Activated naive CD4-positive, alpha-beta T cell treated with anti-CD3 and anti-CD28 coated beads, Interleukin-2, amount 50 U/mL, for 16 hours (primary cell): ENCODE measurements at places on chromosomes 13 and 19.

- no peak for DNase-seq
These were observed 43.4 kb upstream of the URAD start for GRCh38 chr13:28031896-28032288.

GRCh38 chr13:79799059-79799867, 318.3 kb downstream of the NDFIP2 start:
- DNase-seq = no peak

GRCh38 chr19:47735131-47735530, 10.2 kb upstream of the NOP53 start:
- DNase-seq = no peak

DNA sequence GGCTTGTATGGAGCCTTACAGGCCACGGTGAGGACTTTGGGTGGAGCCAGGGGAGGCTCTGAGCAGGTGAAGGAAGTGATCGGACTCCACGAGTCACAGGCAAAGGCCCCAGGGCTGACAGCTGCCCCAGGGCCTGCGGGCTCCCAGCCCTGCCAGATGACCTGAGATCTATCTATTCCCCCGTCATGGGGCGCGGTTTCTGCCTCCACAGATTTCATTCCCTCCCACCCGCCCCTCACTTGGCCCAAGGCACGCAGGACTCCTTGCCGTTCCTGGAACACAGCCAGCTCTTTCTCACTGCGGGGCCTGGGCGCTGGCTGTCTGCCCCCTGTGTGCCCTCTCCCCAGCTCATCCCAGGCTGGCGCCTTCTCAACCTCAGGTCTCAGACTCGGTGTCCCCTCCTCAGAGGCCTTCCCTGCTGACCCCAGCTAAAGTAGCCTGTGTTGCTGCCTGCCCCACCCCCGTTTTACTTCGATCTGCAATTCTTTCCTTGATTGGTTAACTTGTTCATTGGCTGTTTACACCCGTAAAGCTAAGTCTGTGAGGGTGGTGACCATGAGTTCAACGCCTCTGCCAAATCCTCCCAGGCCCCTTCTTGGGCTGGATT, 13.9 kb upstream of the PAK4 start:
- DNase-seq = no peak

DNA sequence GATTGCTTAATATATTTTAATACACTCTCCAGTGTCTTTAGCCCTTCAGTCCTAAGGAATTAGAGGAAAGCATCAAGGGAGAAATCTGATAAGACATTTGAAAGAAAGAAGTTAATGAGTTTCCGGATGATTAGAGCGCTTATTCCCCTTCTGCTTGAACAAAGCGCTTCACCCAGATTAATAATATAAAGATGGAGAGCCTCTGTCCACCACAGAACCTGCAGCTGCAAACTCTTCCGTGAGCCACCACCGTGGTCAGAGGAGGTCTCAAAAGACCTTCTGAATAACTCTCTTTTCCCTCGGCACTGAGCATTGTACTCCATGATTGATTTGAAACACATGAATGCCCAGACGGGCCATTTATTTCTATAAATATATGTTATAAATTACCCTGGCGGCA, 14.2 kb upstream of the TUBGCP3 start:
- no peak for DNase-seq

GRCh38 chr19:50419022-50419579, 363 bp downstream of the SPIB start:
- DNase-seq = no peak

- no peak for DNase-seq
These were observed 11.9 kb downstream of the ELAVL1 start for GRCh38 chr19:7993560-7993959.

DNA sequence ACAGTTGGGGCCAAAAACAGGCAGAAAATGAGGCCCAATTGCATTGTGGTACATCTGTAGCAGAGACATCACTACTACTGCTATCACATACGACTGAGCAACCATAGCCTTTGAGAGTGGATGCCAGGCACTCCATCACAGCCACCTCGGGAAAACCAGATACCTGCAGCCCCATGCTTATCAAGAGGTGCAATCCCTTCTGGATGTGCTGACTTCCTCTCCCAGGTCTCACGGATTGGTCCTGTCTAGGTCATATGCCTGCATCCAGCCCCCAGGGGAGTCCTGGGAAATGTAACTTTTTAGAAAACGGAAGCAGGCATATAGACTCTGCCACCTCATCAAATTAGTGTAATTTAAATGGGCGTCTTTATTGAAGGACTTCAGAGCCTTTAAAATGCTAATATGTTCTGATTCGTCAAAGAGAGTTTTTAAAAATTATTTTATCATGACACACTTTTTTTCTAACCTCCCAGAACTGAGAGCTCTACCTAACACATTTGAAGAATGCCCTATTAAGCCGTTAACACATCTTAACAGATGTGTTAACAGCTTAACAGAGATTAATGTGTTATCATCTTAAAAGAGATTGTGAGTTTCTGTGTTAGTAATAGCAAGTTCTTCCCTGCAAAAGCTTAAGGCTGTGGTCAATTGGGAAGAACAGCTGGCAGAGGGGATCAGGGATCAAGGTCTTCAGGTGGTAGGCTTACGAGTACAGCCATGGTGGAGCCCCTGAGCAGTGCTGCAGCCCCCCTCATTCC, 63.9 kb downstream of the DLEU7 start:
- no peak for DNase-seq

GRCh38 chr13:45417790-45418534, at the start of gene SLC25A30:
SLC25A30 (minus strand) TSS chr13:45418373; CDS start chr13:45411425, 6,948 bp downstream.
- DNase-seq = peak; percentile 95

DNA sequence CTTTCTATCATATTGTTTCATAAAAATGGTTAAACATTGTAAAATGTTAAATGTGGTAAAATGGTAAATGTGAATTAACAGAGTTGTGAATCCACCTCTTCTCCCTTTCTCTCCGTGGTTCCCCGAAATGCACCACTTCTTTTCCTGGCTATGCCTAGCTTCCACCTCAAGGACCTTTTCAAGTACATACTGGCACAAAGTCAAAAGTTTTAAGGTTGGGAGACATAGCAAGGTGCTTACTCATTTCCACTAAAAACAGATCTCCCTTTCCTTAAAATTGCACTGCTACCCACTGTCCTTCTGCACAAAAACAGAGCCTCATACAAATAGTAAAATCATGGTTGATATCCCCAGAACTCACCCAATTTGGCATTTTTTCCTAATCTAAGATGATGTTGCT, 558.2 kb downstream of the SLITRK6 start:
- DNase-seq = no peak

GRCh38 chr13:77918391-77919245, at the start of gene EDNRB:
EDNRB (minus strand) TSS chr13:77918831; CDS start chr13:77918573, 258 bp downstream.
- peak; percentile 9 for DNase-seq

DNA sequence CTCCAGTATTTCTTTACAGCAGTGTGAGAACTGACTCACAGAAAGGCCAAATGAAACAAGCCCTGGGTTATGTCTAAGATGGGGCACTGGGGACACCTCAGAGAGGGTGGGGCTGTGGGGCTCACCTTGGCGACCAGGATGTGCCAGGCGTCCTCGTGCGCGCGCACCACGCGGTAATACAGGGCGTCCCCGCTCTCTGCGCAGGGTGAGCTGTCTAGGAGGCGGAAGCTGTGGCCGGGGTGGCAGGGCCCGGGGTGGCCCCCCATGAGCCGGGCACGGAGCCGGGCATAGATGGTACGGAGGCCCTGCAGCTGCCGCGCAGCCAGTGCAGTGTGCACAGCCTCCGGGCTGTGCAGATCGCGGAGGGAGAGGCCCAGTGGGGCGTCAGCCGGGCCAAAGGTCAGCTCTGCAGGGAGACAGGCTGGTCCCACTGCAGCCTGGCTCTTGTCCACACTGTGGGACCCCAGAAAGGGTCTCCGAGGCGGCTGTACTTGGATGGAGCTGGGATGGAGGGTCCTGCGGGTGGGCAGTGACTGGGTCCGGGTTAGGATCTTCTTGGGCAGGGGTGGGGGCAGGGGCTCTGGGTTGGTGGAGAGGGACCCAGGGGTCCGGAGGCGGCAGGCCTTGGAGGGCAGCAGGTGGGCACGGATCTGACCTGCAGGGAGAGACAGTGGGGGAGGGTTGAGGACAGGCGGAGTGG, 3.4 kb downstream of the PEAK3 start:
- DNase-seq = no peak

DNA sequence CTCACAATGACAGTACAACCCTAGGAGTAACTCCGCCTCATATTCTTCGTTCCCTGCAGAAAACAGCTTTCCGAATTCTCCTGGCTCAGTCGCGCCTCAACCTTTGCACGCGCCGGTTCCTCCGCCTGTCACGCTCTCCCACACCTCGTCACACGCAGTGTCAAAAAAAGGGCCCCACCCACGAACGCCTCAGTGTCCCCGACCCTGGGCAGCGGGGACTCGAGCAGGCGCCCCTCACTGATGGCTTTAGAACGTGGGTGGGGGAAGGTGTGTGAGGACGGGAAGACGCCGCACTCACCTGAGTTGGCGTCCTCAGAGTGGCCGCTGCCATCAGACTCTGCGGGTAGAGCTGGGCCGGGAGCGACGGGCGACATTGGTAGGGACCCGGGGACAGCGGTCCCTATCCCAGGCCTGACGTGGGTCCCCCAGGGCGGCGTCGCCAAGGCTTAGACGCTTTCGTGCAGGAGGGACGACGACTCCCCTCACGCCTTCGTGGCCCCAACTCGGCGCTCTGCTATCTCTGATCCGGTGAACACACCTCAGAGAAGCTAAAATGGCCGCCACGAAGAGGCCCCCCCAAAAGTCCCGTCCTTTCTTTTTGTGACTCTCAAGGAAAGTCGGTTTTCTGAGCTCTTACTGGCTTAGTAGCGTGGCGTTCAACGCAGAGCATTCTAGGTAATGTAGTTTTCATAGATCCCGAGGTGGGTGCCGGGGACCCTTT, at the start of gene ZNF154:
Gene ZNF154, minus strand, starts transcription at position 564 of the 721 bp plus-strand sequence. Its CDS starts 233 bp downstream, at position 331.
- DNase-seq = peak; percentile 44

- DNase-seq = no peak
These were observed 934.9 kb downstream of the SLITRK6 start for GRCh38 chr13:84864341-84864740.

DNA sequence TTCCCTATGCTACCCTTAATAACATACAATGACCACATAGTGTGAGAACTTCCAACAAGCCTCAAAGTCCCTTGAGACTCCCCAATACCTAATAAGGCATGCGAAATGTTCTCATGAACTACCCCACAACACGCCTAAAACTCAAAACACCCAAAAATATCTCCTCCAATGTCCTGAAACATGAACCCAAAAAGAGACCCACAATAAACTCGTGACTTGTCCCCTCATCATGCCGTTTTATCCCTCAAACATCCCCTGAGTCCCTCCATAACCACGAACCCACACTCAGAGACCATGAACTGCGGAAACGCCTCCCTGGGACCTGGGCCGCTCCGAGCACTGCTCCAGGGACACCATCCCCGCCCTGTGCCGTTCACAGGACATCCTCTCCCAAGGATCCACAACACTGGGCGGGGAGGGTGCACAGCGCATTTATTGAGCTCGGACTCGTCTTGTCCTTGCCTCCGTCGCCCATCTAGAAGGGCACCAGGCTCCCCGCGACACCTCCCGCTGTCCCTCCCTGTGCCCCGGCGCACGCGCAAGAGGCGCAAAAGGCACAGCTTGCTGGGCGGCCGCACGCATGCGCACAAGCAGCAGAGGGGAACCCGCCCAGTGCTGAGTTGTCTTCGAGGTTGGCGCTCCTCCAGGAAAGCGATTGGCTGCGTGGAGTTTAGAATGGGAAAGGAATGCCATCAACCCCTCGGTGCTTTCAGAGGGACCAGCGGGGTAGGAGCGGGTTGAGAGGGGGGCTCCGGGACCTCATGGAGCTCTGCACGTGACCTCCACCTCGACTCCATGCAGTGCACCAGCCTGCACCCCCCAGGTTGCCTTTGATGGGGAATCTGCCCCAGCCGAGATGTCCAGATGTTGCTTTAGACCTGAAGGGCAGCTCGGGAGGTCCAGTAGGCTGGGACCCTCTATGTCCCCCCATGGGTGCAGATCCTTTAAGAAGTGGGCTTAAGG, 8.8 kb downstream of the FXYD3 start:
- peak; percentile 89 for DNase-seq

DNA sequence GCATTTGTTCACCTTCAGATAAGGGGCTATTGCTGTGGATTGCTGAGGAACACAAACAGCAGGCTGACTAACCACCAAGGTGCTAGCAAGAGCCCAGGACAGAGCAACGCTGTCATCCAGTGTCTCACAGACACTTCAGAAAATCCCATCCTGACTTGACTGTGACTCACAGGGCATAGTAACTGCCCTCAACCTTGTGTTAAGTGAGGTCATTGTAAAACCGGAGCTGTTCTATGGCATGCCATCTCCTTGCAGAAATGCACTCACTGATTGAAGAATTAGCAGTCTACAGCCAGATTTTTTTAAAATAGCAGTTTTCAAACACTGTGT, 51.1 kb downstream of the TNFRSF19 start:
- no peak for DNase-seq
